ENCODE measurements at places on chromosomes 7 and 10.

DNA sequence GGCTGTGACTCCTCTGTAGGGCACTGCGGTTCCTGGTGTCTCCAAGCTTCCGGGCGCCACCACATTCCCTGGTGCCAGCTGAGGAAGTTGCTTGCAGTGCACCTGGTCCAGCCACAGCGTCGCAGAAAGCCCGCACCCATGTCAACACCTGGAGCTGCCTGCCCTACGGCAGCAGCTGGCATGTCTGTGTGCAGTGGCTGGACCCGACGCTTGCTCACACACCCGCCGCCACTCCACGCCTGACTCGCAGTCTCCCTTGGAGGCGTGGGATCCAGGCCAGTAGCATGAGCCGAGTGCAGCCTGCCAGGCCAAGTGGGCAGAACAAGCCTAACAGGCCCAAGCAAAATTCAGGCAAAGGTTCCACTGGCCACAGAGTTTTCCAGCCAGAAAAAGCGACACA, 118.1 kb upstream of the PHF14 start:
- no peaks in the 10 kb centered on the region for H3K4me1 ChIP-seq
- H3K27ac ChIP-seq, result no peak overlapping the region
- no peaks in the 10 kb centered on the region for H3K36me3 ChIP-seq
- no peak for DNase-seq
- H3K4me3 ChIP-seq, result no peak overlapping the region

DNA sequence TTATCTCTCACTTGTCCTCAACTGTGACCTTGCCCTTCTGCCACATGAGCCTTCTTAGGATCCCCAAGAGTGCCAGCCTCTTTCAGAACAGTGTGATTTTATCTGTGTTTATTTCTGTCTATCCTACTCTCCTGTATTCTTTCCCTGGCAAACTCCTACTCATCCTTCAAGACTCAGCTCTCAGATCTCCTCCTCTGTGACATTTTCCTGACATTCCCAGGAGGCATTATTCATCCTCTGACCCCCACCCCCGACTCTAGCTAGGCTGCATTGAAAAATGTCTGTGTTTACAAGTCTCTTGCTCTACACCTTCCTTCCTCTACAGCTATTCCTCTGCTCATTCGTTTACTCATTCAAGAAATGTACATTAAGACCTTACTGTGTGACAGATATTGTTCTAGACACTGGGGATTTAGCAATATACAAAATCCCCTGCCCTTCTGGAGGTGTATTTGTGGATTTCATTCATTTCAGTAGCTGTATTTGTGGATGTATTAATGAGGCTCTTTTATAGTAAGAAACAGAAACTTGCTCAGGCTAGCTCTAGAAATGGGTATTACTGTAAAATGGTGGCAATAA, 61.4 kb upstream of the COMTD1 start:
- no peak overlapping the region for H3K27ac ChIP-seq
- no peak for DNase-seq
- H3K4me3 ChIP-seq, result no peak overlapping the region
- H3K36me3 ChIP-seq, result no peaks in the 10 kb centered on the region
- peaks cover 3% of the 10 kb centered on the region for H3K4me1 ChIP-seq

- H3K27me3 ChIP-seq, result no peaks in the 10 kb centered on the region
- peaks cover 18% of the 10 kb centered on the region for H3K4me1 ChIP-seq
- DNase-seq, result no peak
- peaks cover 21% of the 10 kb centered on the region for H3K36me3 ChIP-seq
- H3K27ac ChIP-seq, result no peak overlapping the region
- no peak overlapping the region for H3K4me3 ChIP-seq
These were observed 35.0 kb upstream of the DGKI start for GRCh38 chr7:137881607-137882260.

GRCh38 chr10:124935946-124936345, 6.0 kb upstream of the ZRANB1 start:
- peak overlapping the region; percentile 1 for H3K27ac ChIP-seq
- H3K36me3 ChIP-seq, result peaks cover 10% of the 10 kb centered on the region
- no peak overlapping the region for H3K4me3 ChIP-seq
- DNase-seq, result no peak

All from activated CD8-positive, alpha-beta memory T cell treated with anti-CD3 and anti-CD28 coated beads, Interleukin-2, amount 10 ng/mL, durations not matched to agents 7 days and 5 days (primary cell).